ENCODE measurements at places on chromosomes 11 and 22. TPM values are rescaled to one million over a fixed set of nuclear protein-coding genes. Genes with fewer than 3 reads are reported as not detected.

DNA sequence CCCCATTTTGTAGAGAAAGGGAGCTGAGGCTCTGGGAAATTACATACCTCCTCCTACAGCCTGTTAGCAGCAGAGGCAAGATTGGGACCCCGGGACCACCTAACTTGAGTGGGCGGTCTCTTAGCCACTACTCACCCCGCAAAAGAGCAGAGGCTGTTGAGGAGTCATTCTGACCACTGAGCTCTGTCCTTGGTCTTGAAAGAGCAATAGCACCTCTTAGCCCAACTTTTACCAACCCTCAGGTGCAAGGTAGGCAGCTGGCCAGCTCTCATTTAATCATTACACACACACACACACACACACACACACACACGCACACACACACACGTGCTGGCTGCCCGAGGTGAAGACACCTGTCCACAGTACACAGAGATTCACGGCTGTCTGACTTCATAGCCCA lies 115.8 kb upstream of the ASPHD2 start:
- no peak for DNase-seq

- no peak for DNase-seq
These were observed 12.7 kb upstream of the C11orf91 start for GRCh38 chr11:33713151-33713855.

DNA sequence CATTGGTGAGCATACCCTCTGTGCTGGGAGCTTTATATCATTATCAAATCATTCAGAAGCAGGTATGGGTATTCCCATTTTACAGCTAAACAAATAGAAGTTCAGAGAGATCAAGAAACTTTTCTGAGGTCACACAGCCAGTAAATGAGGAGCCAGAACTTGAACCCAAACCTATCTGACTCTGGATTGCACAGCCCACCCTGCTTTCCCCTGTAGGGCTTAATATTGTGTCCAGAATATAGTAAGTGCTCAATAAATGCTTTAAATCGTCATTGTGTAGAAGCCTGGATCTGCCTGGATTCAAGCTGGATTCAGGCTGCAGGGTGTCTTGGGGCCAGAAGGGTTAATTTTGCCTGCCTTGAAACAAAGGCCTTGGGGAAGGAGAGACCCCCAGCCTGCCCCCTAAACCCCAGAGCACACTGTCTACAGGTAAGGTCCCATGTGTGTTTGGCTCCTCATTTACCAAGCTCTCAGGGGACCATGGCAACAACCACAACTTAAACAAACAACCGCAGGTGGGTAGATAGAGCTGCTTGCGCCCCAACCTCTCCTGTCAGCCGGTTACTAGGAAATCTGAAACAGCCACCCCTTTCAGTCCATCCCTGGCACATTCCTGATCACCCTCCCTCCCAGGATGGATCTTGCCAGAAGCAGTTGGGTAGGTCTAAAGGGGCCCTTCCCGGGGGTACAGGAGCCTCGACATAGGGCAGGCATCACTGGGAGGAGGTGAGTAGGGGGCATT lies 3.0 kb upstream of the SEC14L3 start:
- no peak for DNase-seq

DNA sequence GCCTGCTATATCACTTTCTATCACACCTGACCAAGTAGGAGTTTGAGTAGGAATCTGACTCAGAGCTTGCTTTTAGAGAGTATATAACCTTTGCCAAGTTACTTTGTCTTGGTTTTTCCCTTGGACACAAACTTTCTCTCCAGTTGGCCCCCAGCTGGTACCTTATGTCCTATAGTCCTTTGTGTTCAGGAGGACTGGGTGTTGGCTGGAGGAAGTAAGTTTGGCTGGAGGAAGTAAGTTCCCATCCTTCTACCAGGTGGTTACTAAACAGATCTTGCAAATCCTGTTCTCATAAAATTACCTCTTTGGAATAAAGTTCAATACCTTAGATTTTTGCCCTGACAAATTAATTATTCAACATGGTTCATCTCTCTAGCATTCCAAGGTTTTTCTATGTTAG lies 37.2 kb downstream of the SPON1 start:
- DNase-seq, result no peak

ENTHD1 gene
- not detected for total RNA-seq
